ENCODE measurements at places on chromosomes 12 and 14.

GRCh38 chr12:112875608-112876007, 31.2 kb upstream of the OAS1 start:
- DNase-seq, result no peak

GRCh38 chr14:101500061-101500460, 61.2 kb upstream of the DIO3 start:
- DNase-seq, result no peak

GRCh38 chr12:101714877-101715444, 17.5 kb downstream of the CHPT1 start:
- DNase-seq, result no peak

DNA sequence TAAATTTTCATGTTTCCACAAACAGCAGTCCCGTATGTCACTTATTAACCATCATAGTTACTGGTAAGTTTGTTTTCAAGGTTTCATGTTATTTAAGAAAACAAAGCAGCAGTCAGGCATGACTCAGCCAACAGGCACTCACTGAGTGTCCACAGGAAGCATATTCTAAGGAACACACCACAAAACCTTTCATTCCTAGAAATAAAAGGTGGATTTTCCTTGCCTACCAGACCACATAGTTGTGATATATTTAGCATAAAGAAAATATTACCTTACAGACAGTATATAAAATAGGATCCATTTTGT, 143.3 kb upstream of the AVPR1A start:
- no peak for DNase-seq

DNA sequence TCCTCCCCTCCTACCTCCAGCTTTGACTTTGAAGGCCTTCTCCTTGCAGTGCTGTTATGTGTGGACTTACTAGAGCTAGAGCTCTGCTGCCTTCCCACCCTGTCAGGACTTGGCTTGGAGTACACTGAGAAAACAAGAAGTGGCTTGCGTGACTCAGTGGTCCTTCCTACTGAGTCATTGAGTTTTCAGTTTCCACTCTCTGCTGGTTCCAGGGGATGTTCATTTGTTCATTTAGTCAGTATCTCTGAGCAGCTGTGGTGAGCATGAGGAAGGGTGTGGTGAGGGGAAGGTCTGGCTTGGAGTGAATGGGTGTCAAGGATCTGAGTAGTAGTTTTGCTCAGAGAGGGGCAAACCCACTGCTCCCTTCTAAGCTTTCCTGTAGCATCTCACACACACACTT, 17.2 kb upstream of the ELK3 start:
- DNase-seq, result no peak

DNA sequence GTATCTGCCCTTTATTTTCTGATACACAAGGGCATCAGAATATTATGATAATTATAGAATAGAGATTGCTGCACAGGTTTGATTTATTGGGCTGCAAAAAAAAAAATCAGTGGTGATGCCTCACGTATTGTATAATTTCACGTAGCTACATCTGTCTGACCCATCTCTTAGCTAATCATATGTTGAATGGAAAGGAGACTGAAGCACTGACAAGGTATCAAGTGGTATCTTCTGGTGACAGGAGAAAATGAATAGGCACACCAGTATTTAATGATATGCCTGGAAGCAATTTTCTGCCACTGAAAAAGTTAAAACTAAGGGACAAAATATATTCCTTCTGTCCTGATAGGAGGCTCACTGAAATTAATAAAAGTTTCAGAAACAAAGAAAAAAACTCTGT, 837.2 kb upstream of the FBXO33 start:
- no peak for DNase-seq

DNA sequence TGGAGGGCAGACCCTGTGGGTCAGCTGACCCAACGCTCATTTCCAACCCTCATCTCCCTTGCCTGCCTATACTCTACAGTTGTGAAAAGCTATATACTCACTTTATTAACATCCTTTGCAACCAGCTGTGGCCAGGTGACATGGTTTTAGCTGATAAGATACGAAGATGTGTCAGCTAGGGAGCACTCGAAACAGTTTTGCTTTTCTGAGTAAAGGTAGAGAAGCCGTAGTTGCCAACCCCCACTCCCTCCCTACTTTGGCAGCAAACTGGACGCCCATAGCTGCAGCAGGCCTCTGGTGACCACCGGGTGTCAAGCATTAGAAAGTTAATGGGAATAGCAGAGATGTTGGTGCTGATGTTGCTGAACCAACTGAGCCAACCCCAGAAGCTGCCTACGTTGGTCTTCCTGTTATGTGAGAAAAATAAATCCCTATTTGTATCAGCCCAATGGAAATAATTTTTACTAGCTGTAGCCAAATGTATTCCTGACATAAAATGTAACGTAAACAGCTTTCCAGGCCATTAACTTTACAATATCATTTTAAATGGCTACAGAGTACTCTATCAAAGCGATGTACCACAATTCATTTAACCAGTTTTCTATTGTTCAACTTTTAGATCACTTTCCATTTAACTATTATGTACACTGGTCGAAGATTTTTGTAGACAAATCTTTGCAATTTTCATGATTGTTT, 98.5 kb upstream of the TMCC3 start:
- no peak for DNase-seq

GRCh38 chr12:45232756-45233372, 17.0 kb downstream of the ANO6 start:
- DNase-seq, result no peak

GRCh38 chr12:67320614-67321295, 51.6 kb downstream of the CAND1 start:
- no peak for DNase-seq

DNA sequence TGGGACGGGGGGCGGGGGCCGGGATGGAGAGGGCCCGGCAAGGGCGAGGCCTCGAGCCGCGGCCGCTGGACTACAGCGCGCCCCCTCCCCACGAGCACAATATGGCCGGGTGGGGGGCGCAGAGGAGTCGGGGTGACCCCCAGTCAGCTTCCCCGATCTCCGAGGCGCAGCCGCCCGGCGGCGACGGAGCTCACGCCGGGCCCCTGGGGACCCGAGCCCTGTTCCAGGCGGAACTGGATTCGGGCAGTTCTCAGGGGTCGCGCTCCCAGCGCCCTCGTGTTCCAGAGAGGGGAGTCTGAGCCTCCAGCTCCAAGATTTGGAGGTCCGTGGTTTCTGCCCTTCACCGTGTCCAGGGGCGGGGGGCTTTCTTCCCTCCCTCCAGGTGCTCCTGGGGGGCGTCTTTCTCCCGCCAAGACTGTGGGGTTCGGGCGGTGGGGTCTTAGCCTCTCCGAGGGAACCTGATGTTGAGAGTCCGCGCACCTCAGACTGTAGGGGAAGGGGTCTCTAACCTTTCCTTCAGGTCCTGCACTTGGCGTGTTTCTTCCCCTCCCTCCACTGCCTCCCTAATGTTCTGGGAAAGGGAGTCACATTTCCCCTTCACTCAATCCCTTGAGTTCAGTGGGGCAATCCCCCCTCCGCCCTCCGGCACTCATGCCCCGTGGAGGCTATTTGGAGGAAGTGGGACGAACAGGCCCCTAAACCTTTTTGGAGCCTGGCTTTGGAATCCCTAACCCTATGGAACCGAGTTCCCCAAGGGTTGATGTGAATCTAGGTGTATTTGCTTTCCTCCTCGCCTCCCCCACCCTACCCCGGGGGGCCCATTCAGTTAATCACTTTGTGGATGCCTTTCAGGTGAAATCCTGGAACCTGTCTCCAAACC, 584 bp downstream of the ACVR1B start:
- DNase-seq, result no peak

- DNase-seq, result no peak
Measured at GRCh38 chr12:72978999-72979398, 706.8 kb downstream of the TRHDE start.

DNA sequence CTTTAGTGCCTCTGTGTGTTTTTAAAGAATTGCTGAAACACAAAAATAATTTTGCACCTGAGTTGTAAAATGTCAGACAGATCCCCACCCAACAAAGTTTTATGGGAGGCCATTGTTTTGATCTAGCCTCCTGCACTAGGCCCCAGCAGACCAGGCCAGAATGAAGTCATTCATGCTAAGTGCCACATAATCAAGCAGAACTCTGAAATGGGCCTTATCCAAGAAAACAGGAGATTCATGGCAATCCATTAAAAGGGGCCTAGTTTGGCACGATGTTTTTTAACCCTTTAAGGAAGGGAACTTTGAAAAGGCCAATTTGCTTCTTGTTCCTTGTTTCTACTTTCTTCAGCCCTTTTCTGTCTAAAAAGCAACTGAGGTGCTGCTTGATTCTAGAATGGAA, 260.9 kb downstream of the ITPR2 start:
- no peak for DNase-seq

DNA sequence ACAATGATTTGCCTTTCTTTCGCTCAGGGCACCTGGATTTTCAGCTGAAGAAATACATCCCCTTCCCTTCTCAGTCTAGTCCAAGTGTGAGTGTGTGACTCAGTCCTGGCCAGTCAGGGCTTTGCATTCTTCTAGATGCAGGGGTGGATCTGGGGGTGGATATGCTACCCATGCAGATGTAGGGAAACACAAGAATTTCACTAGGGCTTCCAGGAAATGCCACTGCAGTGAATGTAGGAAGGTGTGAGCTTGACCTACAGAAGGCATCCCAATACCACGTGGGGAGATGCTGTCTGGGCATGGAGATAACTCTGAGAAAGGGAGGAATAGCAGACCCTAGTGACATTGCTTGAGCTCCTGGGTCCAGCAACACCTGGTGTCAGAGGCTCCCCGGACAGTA, 404.2 kb downstream of the GLT1D1 start:
- DNase-seq, result no peak

- no peak for DNase-seq
Measured at GRCh38 chr12:115132905-115133304, 448.9 kb upstream of the TBX3 start.

GRCh38 chr12:122799641-122800243, 25.4 kb downstream of the CCDC62 start:
- no peak for DNase-seq

- DNase-seq, result no peak
Measured at GRCh38 chr12:93426412-93426805, 15.3 kb downstream of the UBE2N start.

DNA sequence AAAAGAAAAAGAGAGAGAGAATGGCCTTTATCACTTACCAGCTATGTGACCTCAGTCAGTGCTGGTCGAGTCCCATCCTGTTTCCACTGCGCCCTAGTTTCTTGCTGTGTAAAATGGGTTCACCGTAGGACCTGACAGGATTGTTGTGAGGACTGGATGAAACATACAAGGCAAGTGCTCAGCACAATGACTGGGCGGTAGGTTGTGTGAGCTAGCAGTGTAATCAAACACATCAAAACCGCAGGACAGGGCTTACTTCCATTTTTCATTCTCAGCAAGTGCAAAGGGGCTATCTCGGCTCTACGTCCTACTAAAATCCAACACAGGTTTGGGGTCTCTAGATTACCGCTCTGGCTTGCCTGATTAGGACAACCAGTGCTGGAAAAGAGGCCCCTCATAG, 36.4 kb upstream of the ATXN2 start:
- DNase-seq, result no peak

GRCh38 chr12:10718279-10718821, 4.8 kb downstream of the YBX3 start:
- DNase-seq, result no peak

- DNase-seq, result no peak
Measured at GRCh38 chr14:61076556-61076955, 95.5 kb downstream of the SLC38A6 start.

- no peak for DNase-seq
Measured at GRCh38 chr14:30569903-30570226, 10.9 kb downstream of the G2E3 start.

DNA sequence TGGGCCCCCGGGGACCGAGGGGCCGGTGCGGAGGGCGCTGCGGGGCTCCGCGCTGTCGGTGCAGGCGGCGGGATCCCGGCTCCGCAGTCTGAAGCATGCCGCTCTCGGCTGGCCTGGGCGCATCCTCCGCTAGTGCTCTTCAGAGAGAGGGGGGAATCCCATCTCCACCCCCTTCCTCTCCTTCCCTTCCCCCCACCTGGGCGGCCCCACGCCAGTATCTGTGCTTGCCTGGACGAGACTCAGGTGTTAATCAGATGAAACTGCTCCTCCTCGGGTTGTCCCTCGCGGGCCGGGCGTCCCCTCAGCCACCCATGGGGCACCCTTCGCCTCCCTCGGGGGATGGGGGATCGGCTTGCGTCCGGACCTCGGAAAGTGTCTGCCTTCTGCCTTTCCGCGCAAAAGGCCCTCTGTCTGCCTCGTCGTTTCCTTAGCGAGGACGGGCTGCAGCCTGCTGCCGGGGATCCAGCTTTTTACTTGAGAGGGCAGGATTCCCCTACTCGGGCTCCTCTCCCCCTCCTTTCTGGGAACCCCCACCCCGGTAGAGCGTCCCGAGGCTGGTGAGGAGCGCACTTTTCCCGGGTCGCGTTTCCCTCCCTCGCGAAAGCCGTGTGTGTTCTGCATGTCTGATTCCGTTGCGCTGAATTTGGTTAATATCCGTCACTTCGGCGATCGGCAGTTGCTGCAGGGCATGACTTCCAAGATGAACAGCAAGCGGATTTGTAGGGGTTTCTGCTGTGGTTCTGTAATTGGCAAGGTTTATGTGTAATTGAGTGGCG, 1.1 kb downstream of the GPHN start:
- peak; percentile 28 for DNase-seq

- DNase-seq, result no peak
Measured at GRCh38 chr14:100388103-100389054, 65.2 kb downstream of the SLC25A47 start.

DNA sequence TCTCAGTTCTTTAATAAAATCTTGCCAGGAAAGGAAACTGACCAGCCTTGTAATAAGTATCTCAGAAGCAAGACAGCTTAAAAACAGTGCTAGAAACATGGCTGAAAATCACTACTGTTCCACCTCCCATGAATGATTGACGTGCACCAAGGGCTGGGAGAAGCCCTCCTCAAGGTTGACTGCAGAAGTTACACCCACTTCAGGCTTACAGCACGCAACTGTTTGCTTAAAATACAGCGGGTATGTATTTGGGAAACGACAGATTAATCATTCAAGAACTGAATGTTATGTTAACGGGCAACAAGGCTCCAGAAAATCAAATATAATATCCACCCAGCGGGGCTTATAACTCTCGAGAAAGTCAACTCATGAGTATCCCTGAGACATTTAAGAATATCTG, 22.1 kb downstream of the PRKD1 start:
- no peak for DNase-seq

- DNase-seq, result no peak
Measured at GRCh38 chr12:50088577-50089335, 3.6 kb downstream of the SMARCD1 start.

GRCh38 chr14:73945159-73945670, 4.7 kb downstream of the FAM161B start:
- DNase-seq, result no peak
